Activated CD4-positive, alpha-beta memory T cell treated with anti-CD3 and anti-CD28 coated beads, Interleukin-2, amount 10 ng/mL, durations not matched to agents 7 days and 5 days (primary cell): ENCODE measurements at places on chromosomes 7 and 10.

DNA sequence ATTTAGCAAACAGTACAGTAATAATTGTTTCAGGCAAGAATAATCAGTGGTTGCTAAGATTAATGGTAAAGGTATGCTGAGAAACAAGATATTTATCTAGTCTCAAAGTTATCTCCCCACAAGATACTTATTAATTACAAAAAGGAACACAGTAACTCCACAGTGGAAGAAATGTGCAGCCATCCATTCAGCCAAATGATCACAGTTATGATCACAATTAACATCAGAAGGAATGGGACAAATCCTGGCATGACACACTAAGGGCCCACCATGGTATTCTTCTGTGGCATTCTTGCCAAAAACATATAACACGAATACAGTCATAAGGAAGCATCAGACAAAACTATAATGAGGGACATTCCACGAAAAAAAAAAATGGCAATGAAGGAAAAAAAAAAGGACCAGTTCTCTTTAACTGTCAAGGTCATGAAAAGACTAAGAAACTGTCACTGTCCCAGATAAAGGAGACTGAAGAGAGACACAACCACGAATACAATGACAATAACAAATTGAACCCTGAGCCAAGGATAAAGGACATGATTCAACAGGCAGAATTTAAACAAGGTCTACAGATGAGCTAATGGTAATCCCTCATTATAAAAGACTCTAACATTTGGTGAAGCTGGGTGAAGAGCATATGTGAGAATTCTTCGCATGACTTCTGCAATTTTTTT is 20.9 kb downstream of the NUDCD3 start:
- no peak for DNase-seq

DNA sequence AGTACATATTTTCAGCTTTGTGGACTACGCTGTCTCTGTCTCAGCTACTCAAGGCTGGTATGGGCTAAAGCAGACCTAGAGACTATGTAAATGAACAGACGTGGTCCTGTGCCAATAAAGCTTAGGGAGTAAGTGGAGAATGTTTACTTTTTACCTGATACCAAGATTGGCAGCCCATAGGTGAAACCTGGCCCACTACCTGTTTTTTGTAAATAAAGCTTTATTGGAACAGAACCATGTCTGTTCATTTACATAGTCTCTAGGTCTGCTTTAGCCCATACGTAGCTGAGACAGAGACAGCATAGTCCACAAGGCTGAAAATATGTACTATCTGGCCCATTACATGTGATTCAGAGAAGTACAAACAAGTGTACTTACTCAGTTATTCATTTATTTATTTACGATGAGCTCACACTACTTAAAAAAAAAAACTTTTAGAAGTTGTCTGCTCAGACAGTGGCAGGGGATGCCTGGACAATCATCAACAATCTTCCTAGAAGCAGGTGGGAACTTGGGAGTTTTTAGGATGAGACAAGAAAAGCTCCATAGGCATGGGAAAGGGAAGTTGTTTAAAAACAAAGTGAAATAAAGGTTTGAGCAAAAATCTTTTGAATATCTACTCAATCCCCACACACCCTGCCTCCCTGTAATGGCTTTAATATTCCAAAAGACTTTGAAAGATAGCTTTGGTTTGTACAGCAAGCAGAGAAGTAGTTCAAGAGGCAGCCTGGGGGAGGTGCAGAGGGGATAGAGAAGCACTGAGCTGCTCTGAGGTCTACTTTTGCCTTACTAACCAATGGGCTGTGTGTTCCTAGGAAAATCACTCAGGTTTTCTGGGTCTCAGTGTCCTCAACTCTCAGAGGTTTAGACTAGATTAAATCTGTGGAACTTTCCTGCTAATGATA is 114.4 kb upstream of the AFAP1L2 start:
- DNase-seq, result no peak

GRCh38 chr10:103765981-103766380 is 89.4 kb downstream of the SH3PXD2A start:
- peak; percentile 83 for DNase-seq

DNA sequence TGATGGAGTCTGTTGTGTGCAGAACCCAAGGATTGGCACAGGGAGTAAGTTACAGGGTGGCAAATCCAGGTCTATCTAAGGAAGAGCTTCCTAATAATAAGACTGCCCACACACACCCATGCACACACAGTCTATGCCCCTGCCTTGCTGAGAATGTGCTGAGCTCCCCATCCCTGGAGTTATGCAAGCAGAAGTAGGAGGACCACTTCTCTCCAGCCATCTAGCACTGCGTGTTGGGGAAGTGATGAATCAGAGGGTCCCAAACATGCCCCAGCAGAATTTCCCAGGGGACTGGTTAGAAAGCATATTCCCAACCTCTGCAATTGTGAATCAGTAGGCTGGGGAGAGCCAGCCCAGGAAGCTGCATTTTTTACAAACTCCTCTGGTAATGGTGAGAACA is 117.2 kb downstream of the CDH23 start:
- DNase-seq, result no peak

- no peak for DNase-seq
These were observed 24.5 kb downstream of the OGDH start for GRCh38 chr7:44630792-44631457.

GRCh38 chr10:95880704-95881103 is 27.1 kb upstream of the CC2D2B start:
- DNase-seq, result no peak

DNA sequence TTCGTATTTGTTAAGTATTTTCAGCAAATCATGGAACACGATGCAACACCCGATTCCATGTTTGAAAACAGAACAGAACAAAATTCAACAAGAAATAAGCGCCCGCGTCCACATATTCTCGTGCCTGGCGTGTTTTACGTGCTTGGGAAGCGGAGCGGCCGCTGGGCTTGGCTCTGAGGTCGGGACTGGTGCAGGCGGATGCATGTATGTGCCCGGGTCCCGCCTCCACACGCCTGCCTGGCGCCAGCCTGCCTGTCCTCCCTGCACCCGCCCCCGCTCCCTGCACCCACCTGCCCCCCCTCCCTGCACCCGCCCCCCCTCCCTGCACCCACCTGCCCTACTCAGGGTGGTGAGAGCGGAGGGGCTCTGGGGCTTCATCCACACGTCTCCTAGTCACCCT is 454.5 kb downstream of the DNAJB6 start:
- no peak for DNase-seq

DNA sequence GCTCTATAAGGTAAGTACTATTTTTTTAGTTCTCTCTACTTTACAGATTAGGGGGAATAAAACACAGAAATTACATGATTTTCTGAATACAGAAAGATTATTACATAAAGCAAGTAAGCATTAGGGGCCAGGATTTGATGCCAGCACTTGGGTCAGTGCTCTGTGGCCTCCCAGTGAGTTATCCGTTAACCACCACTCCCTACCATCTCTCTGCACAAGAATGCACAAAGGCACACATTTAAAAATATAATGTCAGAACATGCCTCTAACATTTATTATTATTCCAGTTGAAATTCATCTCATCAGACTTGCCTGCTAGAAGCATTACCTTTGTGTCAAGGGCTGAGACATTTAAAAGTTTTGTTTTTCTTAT is 59.0 kb downstream of the MET start:
- no peak for DNase-seq

DNA sequence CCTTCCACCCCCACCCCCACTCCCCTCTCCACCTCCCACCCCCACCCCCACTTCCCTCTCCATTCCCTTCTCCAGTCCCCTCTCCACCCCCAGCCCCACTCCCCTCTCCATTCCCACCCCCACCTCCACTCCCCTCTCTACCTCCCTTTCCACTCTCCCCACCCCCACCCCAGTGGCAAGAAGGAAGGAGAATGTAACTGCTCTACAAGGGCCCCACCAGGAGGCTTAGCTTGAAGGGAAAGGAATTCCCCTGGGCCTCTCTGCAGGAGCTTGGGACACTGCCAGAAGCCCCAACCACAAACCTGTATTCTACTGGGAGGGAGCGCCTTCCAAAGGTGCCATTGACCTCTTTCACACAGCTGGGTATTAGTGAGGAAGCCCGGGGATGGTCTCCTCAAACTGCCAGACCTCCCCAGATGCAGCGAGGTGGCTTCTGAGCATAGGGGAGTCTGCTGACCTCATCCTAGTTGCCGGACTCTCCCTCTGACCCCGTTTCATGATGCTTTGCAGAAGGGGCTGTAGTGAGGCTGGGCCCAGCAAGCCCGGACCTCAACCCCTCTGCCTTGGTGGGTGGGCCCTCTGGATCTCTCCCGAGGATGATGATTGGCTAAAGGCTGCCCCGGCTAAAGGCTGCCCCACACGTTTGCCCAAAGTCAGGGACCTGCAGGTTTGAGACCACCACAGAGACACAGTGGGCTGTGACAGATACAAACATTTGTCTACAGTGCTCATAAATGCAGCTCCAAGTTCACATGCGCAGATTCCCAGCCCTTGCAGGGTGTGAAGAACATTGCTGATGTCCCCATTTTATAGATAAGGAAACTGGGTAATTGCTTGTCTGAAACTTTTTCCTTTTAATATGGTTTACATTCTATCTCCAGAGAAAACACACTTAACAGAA is 2.9 kb downstream of the DEPP1 start:
- DNase-seq, result no peak

GRCh38 chr10:88651101-88651551 is 13.1 kb upstream of the LIPF start:
- DNase-seq, result no peak
